ENCODE measurements at places on chromosomes 2 and 18.
A peak's percentile ranks its signal among the peaks of the same experiment; 100 is the strongest.

DNA sequence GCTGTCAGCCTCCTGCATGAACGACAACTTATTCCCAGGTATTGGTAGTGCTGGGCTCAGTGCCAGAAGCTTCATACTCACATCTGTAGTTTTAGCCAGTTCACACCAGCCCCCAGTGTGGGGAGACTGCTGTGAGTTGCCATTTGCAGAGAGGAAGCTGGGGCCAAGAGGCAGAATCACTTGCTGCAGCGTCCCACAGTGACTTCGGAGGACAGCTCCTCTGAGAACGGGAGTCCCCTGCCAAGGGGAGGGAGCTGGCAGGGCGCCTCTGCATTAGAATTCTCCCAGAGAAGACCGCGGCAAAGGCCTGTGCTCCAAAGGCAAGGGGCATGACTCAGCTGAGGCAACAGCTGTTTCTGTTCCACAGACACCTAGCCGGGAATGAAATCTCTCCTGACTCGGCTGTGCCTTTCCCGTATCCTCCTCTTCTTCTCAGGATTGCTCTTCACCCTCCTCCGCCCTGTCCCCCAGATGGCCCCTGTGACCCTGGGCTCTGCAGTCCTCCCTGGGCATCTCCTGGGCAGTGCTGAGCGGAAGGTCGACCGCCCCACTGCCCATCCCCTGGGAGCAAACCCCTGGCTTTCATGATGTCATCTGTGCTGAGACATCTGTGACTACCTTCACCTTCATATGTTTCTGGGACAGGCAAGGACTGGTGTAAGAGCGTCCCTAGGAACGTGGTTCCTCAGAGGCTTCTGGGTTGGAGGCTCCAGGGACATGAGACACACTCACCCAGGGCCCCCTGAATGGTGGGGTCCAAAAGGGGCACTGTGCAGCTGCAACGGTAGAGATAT, 18.0 kb downstream of the MAL start:
- DNase-seq = no peak

- DNase-seq = no peak
These were observed 493.1 kb downstream of the CPS1 start for GRCh38 chr2:211049321-211050018.

DNA sequence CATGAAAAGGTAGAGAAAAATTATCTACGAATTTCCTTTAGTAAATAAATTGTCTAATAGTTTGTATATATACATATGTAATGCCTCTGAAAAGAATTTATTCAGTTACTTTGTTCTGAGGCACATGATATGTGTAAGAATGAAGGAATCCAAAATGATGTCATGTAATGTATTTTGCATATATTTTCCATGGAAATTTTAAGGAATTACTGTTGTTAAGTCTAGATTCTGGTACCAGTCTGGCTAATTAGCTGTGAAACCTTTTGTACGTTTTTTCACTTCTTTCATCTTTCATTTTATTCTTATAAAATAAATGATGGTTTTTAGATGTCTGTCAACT, 12.3 kb downstream of the YIPF4 start:
- DNase-seq = no peak

DNA sequence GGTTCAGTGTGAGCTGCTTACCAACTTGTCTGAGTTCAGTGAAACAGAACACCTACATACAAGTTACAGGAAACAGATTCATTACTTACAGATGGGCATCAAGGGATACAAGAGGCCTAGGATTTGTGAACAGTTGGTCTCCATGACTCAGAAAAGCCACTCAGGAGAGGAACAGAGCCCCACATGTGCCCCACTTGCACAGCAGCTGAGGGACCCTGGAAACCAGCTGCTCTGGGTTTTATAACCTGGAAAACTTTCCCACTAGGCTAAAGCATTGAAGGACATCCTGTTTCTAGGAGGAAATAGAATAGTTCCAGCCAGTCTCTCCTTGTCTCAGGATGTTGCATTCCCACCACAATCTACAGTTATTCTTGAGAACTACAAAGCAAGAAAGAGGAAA, 530.0 kb downstream of the ZNF804A start:
- no peak for DNase-seq

DNA sequence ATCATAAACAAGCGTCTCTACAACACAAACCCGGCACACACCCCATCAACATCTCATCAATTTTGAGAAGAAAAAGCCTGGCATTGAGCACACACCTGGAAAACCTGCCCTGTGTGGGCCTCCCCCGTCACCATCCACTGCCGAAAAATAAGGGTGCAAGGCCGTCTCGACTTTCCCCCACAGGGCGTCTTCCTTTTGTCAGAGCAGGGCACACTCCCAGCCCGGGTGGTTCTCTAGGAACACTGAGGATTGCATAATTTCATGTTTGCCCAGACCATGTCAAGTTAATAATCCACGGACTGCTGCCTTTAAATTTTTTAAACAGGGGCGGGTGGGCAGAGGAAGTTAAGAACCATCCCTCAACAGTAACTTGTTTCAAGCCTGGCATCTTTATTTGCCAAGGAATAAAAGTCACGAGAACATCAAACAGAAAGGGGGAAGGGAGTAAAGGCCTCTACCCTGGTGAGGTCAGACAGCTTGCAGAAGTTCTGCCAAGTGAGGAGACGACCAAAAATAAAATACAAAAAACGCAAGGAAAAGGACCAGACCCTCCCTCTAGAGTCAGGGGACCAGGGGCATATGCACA, 2.1 kb downstream of the TFCP2L1 start:
- no peak for DNase-seq

DNA sequence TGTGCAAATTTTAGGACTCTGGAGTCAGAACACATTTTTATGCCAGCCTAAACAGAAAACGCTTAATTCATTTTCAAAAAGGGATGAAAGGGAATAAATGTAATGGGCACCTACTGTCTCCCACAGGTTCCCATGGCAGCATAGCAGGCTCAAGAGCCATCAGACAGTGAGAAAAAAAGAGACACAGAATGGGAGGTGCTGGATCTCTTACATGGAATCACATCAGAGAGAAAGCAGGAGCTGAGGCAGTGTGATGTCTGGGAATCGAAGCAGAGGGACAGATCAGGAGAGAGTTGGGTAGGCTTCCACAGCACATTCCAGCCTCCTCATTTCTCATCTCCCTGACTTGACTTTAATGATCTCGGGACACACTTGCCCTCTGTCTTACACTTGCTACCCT, 684.3 kb downstream of the KCNJ3 start:
- no peak for DNase-seq

DNA sequence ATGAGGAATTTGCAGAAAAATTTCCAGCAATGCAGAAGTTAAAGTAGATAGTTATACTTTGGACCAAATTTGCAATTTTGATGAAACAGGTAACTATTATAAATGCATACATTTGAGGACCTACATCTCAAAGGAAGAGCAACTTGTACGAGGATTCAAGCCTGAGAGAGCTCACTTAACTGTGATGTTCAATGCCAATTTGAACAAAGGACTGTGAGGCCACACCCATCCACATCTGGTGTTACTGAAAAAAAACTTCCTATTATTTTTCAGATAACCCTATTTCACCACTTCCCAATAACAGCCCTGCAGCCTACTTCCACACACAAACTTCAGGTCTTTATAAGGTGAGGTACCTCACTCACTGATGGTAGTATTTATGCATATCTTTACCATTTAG, 203.5 kb upstream of the NABP1 start:
- no peak for DNase-seq

DNA sequence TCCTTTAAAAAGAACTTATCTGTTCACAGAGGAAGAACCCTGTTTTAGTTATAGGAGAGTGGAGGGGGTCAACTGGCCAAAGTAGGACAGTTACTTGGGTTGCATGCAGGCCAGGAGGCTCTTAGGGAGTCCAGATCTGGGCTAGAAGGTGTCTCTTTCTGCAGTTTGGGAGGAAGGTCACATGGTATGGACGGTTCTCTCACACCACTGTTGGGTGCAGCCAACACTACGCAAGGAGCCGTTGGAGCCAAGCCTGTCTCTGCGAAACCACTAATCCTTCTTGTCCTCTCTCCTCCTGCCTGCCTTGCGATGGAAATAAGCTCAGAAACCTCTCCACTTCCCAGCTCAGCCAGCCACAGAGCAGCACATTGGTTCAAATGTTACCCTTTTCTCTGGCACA, 105.9 kb upstream of the TGFA start:
- DNase-seq = no peak

GRCh38 chr2:200944467-200945394, 18.7 kb downstream of the ORC2 start:
- DNase-seq = no peak

- DNase-seq = no peak
These were observed 18.6 kb downstream of the THAP4 start for GRCh38 chr2:241618296-241618805.

GRCh38 chr2:46340740-46341420, 43.7 kb downstream of the EPAS1 start:
- no peak for DNase-seq

DNA sequence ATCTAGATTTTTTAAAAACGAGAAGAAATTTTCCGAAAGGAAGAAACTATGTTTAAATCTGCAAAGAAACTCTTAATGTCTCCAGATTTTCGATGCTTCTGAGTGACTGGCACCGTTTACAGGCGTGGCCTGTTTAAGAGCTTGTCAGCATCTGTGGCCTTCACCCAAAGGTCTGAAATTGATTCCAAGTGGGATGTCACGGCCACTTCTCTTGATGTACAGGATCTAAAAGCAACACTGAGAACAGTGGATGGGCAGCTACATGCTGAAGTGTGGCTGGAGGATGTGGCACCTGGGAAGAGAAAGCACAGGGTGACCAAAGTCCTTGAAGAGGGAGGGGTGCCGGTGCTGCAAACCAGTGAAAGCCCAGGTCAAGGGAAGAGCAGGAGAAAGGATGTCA, 28.0 kb downstream of the EMILIN2 start:
- no peak for DNase-seq

DNA sequence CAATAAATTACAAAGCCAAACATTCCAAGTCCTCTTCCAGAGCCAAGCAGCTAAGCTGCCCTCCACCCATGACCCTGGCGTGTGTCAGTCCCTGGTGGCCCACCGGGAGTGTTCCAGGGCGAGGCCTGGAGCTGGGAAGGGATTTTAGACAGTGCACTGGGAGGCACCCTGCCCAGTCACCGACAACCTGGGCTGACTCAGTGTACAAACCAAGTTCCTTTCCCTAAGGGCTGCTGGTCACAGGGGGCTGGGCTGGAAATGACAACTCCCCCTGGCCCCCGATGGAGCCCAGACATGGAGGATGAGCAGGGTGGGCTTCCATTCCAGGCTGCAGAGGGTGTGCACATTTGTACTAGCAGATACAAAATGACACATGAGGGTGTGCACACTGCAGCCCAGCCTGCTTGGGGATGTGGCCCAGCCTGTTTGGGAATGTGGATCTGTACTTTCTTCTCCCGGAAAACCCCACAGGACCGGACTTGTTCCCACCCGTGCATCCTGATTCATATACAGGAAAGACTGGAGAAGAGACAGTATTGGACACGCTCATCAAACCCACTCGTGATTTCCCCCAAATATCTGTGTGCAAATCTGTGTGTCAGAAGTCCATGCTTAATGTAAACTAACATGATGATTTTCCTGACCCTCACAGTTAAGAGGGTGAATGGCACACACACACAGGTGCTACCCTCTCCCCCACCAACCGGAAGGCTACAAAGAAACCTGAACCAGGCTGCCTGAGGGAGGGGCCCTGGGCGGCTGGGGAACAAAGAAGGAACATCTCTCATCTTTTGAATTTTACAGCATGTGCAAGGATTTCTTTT, 58.9 kb downstream of the NDUFA10 start:
- peak; percentile 5 for DNase-seq

DNA sequence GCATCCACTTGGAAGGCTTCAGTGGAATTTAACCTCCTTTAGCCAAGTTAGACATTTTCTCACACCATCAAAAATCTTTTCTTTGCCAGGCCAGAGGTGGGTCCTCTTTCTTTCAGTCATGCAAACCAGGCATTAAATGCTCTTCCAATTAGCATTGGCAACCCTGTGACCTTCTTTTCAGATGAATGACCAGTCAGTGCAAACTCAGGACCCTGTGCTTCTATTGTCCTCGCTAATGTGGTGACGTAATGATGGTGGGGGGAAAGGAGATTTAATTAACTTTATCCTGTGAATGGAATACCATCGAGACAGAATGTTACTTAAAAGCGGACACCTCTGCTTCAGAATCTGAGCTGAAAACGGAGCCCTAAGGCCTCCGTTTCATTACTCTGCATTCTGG, 23.2 kb upstream of the STPG4 start:
- no peak for DNase-seq

DNA sequence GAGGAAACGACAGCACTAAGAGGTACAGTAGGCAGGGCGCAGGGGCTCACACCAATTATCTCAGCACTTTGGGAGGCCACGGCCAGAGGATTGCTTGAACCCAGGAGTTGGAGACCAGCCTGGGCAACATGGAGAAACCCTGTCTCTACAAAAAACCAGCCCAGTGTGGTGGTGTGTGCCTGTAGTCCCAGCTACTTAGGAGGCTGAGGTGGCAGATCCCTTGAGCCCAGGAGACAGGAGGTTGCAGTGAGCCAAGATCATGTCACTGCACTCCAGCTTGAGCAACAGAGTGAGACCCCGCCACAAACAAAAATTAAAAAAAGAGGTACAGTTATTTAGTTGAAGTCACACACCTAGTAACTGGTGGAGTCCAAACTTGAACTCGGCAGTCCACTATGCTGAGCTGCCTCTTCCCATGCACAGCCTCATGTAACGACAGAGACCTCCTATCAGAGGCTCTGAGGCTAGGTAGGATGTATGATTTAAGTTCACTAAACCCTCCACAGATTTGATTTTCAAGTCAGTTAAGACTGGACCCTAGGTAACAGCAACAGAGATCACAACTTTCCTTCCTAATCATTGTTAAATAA, 8.7 kb downstream of the STK17B start:
- no peak for DNase-seq

- no peak for DNase-seq
These were observed 154.6 kb downstream of the ERBB4 start for GRCh38 chr2:212384027-212384426.

- no peak for DNase-seq
These were observed 73.9 kb upstream of the TTC27 start for GRCh38 chr2:32553829-32554432.

- DNase-seq = no peak
These were observed 1173.1 kb upstream of the ZEB2 start for GRCh38 chr2:145692971-145693478.

- no peak for DNase-seq
These were observed 37.8 kb downstream of the MBD5 start for GRCh38 chr2:148058641-148059040.

DNA sequence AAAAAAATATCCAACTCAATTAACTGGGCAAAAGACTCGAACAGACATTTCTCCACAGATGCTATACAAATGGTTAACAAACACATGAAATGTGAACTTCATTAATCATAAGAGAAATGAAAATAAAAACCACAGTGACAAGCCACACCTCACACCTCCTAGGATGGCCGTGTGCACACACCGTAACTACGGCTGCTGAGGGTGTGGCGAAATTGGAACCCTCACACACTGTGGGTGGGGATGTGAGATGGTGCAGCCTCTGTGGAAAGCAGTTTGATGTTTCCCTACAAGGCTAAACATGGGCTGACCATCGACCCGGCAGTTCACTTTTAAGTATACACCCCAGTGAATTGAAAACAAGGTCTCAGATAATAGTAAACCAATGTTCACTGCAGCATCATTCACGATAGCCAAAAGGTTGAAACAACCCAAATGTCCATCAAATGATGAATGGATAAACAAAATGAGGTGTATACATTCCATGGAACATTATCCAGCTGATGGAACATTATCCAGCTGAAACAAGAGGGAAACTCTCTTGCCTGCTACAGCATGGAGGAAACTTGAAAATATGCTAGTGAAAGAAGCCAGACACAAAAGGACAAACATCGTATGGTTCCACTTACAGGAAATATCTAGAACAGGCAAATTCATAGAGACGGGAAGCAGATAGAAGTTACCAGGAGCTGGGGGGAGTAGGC, 32.2 kb downstream of the ZAP70 start:
- DNase-seq = peak; percentile 43

- no peak for DNase-seq
These were observed 19.7 kb upstream of the TMEM17 start for GRCh38 chr2:62525549-62526269.
